Activated CD4-positive, alpha-beta T cell treated with anti-CD3 and anti-CD28 coated beads, Interleukin-2, amount 10 ng/mL, durations not matched to agents 24 days and 14 days (primary cell): ENCODE measurements at places on chromosomes 2 and 18.

DNA sequence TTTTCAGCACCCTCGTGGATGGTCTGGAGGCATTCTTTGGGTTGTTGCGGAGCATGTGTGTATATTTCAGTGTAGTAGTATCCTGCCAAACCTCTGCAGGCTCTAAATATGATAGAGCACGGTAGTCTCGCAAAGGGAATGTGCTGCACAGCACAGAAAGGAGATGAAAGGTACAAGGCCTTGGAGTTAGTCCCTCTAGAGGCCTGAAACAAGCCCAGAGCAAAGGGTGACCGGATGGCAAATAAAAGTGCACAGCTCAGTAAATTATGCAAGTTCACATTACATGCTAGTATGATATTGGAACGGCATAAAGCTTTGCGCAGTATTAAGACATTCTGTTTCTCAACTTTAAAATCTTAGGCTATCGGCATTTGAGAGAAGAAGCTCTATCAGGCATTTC, 294.5 kb upstream of the REV1 start:
- no peak for DNase-seq

DNA sequence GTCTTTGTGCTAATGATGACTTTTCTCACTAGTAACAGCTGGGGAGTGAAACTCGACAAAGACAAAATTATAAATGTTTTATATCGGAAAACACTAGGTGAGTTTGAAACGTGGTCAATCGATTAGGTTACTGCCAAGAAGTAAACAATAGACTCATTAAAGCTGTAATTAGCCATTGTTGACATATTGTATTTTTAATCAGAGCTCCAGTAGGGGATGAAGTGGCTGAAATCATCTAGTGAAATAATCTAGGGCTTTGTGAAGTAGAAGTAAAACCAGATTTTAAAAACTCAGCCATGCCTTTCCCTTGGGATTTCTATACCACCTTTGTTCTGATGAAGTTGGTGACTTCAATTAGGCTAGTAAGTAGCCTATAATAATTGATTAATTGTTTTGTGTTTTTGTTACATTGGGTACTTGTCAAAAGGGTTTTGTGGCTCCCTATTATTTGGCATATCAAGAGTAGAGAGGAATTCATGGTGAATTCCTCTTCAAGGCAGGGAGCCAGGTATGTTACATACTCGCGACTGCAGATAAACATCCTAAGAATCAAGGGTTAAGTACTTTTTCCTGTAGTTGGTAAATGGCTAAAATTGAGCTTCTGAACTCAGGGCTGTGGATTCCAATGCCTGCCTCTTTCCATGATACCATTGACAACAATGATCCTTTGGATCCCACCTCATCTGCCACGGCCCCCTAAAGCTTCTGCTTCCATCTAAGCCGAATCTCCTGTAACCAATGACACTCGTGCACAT, 31.6 kb downstream of the RAB27B start:
- no peak for DNase-seq

GRCh38 chr2:214310319-214310718, 100.5 kb upstream of the VWC2L start:
- no peak for DNase-seq

DNA sequence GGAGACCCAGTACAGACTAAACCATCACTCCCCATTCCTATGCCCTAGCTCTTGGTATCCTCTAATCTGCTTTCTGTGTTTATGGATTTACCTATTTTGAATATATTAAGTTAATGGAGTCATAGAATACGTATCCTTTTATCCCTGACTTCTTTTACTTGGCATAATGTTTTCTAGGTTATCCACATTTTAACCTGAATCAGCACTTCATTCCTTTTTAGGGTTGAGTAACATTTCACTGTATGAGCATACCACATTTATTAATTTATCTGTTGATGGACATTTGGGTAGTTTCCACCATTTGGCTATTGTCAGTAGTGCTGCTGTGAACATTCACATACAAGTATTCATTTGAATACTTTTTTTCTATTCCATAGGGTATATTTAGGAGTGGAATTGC, 157.3 kb upstream of the CTNNA2 start:
- DNase-seq: no peak

DNA sequence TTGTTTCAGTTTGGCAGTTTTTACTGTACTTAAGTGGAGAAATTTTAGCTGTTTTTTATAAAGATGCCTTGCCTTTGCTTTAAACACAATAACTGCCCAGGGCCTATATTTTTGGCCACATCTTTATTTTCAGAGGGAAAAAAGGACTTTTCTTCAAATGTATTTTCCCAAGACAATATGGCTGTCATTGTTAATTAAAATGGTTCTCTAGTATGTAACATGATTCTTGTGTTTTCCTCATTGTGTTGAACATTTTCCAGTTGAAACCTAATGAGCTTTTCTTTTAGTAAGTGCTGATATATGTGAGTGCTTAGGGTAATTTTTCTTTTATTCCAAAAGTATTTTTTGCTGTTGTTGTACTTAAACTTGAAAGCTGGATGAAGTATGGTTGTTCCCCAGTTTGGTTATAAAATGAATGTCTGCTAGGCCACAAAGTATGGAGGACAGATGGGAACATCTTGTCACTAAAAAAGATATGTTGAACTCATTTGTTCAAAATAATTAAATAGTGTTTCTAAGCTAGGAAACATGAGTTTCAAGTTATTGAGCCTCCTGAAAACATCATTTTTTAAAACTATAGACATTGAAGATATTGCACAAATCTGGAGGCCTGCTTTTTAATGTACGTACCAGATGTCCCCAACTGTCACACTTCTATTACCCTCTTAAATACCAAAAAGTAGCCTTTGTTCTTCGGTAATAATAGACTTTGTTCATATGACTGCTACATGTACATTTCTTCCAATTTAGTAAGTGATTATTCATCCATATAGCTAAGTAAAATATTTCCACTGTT, 147.5 kb upstream of the DAPL1 start:
- DNase-seq: no peak

DNA sequence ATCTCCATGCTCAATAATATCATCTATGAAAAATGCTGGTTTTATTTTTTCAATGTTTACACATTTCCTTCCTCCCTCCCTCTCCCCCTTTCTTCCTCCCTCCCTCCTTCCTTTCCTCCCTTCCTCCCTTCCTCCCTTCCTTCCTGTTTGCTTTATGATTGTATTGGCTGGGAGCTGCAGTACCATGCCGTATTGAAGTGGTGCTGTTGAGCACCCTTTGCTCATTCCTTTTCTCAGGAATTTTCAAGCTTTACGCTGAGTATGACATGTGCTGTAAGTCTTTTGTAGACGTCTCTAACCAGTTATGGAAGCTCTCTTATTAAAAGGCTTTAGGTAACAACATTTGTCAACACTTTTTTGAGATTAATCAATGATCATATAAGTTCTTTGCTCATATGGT, 100.4 kb downstream of the SNTG2 start:
- DNase-seq: no peak

- DNase-seq: no peak
Observed at GRCh38 chr18:54358495-54359040, 862 bp downstream of the C18orf54 start.

DNA sequence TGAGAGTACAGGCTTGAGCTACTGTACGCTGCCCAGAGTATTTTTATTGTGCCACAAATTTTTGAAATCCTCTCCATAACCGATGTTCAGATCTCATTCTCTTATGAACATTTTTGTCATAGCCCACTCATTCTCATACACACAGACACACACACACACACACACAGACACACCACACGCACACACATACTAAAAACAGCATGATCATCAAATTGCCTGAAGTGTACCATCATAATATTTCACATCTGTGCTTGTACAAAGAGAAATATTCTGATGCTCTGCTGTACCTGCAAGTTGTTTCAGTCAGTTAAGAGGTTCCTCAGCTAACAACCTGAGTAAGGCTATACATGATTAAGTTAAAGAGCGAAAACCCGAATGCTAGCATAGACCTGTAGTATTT, 95.1 kb downstream of the LRRTM1 start:
- DNase-seq: no peak

GRCh38 chr2:179691235-179691634, 170.2 kb downstream of the ZNF385B start:
- no peak for DNase-seq

DNA sequence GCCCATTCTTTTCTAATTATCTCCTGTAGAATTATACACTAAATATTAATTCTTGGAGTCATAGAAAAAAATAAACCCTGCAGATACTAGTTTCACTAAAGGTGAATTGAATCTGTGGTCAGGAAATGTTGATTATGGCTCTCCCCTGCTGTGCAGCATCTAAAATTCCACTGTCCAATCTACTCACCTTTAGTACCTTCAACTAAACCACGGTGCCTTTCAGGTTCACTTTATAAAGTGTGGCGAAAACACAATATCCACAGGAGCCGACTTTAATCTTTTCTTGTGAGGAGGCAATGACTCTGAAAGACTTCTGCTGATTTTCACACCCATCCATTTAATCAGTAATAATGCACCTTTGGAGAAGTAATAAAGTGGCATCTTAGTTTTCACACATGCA, 402.3 kb downstream of the THSD7B start:
- no peak for DNase-seq

GRCh38 chr18:34352385-34353163, 127.9 kb upstream of the NOL4 start:
- no peak for DNase-seq

GRCh38 chr2:113111823-113112287, 15.5 kb upstream of the IL1RN start:
- no peak for DNase-seq

DNA sequence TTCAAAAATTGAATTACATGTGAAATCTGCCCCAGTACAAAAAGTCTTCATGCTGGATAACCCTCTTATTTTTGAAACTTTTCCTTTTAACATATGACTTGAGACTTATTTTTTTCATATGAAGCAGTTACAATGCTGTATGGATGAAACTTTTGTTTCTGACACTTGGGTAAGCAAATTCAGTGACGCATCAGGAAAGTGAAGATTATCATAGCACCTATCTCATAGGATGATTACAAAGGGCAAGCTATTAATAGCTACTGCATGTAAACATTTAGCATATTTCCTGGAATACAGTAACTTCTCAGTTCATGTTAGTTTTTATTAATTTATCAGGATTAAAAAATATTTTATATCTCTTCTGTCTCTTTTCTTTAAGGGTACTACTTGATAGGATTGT, 1109.2 kb downstream of the LRP1B start:
- no peak for DNase-seq

- DNase-seq: no peak
Observed at GRCh38 chr2:120293096-120294007, 40.7 kb downstream of the RALB start.

DNA sequence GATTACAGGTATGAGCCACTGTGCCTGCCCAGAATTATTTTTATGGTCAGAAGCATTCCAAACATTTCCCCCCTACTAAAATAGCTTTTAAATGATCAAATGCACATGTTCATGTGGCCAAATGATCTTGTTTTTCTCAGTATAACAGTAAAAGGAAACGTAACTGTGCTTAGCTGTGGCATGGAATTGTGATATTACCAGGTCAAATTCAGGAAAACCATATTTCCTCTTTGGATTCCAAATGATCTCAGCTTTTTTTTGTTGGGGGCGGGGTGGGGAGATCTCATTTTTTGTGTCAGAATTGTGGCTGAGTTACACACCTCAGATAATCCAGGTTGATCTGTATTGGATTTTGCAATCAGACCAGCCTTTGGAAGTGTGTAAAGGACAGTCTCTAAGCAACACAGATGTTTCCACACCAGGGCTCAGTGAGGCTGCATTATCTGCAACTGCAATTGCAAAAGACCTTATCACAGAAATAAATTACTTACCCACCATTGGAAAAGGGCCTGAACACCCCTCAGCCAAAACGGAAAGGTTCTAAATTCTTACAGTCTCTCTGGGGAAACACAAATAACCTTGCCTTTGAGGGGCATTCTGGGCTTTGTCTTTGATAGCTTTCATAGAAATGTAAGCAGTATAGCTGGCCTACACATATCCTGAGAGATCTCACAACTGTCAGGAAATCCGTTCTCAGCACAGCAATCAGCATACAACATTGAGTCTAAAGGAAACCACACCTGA, 8.4 kb downstream of the CASP10 start:
- peak; percentile 76 for DNase-seq

DNA sequence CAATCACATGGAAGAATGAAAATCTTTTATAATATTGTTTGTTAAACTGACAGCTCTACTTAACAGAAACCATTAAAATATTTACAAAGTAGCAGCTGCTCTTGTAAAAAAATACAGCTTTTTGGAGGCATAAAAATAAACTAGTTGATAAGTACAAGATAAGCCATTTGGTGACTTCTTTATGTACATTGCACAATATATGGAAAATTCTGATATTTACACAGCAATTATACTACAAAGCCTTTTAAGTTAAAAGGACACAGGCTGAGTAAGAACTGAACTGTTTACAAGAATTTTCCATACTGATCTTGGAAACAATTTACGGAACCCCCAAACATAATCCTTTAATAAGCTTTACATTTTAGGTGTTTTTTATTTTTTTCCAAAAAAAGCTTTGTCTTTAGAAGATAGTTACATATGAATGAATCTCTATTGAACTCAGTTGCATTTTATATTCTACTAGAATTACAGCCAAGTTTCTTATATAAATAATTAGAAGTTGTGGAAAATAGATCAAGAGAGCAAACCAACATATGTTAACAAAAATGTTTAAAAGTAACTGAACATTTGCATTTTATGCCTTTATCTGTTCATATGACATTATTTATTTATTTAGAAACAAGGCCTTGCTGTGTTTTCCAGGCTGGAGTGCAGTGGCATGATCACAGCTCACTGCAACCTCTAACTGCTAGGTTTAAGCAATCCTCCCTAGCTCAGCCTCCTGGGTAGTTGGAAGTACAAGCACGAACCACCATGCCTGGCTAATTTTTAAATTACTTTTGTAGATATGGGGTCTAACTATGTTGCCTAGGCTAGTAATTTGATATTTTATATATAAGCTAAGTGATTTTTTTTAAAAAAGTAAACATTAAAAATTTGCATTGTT, 142.5 kb downstream of the OTX1 start:
- no peak for DNase-seq

GRCh38 chr2:71422786-71423185, 30.6 kb upstream of the DYSF start:
- no peak for DNase-seq

- DNase-seq: peak; percentile 54
Observed at GRCh38 chr2:174331595-174332216, 3.0 kb upstream of the SP9 start.

- no peak for DNase-seq
Observed at GRCh38 chr2:62216616-62217015, 20.7 kb downstream of the B3GNT2 start.

DNA sequence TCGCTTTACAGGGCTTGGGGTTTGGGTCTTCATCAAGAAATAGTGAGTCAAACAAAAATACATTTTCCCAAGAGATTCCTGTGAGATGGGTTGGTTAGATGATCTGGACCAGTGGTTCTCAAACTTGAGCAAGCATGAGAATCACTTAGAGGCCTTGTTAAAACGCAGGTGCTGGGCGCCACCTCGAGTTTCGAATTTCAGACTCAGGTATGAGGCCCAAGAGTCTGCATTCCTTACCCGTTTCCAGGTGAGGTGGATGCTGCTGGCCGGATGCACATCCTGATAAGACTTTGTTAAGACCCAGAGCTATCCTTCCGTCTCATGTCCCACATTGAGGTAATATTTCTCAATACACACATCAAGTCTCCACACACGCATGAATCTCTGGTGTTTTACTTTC, 707.8 kb upstream of the SALL3 start:
- no peak for DNase-seq
